ENCODE measurements at places on chromosomes 7 and 10. TPM values are rescaled to one million over a fixed set of nuclear protein-coding genes. Genes with fewer than 3 reads are reported as not detected.

GRCh38 chr7:18468795-18469194 is 26.8 kb upstream of the HDAC9 start:
- DNase-seq, result no peak

DNA sequence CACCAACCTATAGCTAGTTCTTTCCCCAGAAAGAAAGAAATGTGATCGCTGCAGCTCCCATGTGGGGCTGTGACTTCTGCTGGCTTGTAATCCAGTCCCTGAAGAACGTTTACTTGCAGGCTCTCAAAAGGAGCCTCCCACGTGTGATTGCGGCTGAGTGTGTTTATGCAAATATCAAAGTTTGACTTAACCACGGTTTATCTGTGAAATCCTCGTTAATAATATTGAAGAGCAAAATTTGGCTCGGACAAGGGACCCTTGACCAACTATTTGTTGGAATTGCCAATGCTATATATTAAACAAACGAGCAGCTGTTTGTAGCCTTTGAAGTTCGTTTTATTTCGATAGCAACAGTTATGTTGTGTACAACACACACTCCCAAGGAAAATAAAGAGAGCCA is 470.1 kb upstream of the NRP1 start:
- DNase-seq, result no peak

Gene EPO
- not detected for total RNA-seq

Gene TWIST1
- total RNA-seq, result not detected

DNA sequence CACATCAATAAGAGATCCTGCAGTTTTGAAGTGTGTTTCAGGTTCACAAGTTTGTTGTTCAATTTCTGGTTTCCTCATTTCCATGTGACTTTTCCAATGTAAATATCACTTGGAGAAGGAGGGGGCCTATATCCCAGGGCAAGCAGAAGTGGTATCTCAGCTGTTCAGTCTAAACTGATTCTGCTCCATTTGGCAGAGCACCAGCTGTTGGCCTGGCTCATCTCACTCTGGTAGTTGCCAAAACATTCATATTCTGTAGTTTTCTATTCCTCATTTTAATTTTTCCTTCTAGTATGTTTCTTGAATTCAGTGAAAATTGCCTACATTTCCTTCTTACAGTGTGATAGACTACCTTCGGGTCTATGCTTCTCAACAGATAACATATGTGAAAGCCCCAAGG is 101.8 kb upstream of the TAC1 start:
- no peak for DNase-seq

DNA sequence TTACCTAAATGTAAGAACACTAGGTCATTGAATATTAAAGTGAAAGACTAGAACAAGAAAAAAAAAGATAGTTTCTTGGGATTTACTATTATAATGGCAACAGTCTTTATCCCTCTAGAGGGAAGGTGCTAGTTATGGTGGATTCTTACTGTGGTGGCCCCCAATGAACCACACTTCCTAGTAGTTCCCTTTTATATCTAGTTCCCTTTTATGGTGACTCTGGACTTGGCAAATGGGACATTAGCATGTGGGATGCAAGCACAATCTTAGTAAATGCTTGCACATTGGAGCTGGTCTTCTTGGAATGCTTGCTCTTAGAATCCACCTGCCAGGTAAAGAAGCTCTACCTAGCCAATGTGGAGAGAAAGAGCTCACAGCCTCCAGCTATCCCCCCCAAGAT is 430.2 kb downstream of the LRMDA start:
- DNase-seq, result no peak

- peak; percentile 86 for DNase-seq
Observed at GRCh38 chr7:142910031-142910433, 23.5 kb downstream of the TRPV5 start.

DNA sequence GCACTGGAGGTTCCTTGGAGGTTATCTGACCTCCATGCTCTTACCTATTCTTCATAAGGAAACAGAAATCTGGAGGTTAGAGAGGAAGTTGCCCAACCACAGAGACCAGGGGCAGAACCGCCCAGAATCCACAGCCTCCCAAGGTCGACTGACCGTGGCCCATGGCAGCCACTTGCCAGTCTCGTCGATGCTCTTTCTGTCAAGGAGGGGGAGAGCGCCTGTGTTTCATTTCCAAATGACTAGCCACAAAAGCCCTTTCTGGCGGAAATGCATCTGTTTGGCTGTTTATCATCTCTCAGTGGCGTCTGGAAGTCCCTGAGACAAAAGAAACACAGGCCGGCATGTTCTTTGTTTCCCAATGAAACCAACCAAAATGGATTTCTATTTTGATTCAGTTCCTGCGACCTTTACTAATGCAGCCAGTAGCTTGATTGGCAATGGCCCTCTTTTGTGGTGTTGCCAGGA is 2.9 kb downstream of the RAMP3 start:
- no peak for DNase-seq

DNA sequence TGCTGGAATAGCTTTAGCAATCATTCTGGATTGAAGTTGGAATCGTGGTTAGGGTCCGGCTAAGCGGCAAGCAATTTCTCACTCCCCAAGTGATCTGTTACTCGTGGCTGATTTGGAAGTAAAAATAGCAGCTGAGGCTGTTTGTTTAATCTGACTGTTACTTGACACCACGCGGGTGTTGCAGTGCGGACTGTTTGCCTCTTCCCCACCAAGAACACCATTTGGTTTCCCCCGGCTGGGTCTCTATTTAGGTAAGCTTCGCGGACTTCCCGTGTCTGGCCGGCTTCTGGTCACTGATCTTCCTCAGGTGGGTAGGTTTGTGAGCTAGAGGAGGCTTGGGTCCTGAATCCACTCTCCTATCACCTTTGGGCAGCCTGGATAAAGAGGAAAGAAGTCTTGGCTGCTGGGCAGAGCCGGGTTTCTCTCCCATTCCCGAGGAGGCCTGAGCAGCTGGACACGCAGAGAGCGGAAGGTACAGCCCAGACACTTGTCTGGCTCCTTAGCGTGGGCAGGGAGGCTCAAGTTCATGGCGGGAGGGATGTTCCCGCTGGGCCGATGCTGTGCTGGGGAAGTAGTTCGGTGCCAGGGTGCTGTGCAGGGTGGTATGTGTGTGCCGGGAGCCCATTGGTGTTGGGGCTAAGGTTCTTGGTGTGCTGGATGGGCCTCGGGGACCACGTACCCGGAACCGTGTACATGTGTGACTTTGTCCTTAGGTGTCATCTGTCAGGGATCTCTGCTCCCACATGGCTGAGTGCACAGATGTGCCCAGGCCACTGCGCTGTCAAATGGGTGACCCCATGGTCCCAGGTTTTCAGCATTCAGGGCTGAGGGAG is at the start of gene C10orf71:
Gene C10orf71 (plus strand): TSS at position 188 of the 833 bp plus-strand sequence. CDS start 23,376 bp downstream, outside the sequence.
- no peak for DNase-seq

- no peak for DNase-seq
Observed at GRCh38 chr7:149882248-149883047, 8.7 kb downstream of the ATP6V0E2 start.

GRCh38 chr10:11256896-11257295 is 239.2 kb downstream of the CELF2 start:
- no peak for DNase-seq

DNA sequence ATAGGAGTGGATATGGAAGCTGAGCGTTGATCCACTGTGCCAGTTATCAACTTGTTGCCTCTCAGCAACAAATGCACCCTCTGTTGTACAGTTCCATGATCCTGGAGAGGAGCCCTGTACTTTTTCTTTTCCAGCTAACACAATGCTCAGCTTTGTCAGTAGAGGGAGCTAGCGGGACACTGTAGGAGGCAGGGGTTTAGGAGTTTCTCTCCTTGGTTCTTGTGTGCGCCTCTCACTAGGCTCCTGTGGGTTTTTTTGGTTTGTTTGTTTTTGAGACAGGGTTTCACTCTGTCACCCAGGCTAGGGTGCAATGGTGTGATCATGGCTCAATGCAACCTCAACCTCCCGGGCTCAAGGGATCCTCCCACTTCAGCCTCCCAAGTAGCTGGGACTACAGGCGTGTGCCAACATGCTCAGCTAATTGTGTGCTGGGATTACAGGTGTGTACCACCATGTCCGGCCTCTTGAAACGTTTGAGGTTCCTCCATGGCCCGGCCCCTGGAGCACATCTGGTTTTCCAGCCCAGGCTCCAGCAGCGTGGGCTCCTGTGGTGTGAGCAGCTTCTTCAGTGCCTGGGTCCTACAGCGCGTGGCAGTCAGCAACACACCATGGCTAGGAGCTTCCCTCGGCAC is 12.0 kb upstream of the MARVELD1 start:
- peak; percentile 86 for DNase-seq

GRCh38 chr7:32089256-32089655 is 19.0 kb upstream of the PDE1C start:
- DNase-seq, result no peak

- no peak for DNase-seq
Observed at GRCh38 chr10:89632824-89633223, 12.2 kb downstream of the PANK1 start.

Gene AKR1B1
- not detected for total RNA-seq

Gene TMEM26
- not detected for total RNA-seq

GRCh38 chr7:114943953-114944744 is 22.3 kb downstream of the MDFIC start:
- DNase-seq, result no peak

GRCh38 chr7:28988810-28989209 is 30.7 kb upstream of the TRIL start:
- DNase-seq, result no peak

GRCh38 chr10:103560886-103561285 is 67.4 kb downstream of the NEURL1 start:
- DNase-seq, result no peak

- peak; percentile 58 for DNase-seq
Observed at GRCh38 chr10:98028168-98028770, 2.2 kb downstream of the CRTAC1 start.

Gene FFAR4
- 88.1 TPM for total RNA-seq

DNA sequence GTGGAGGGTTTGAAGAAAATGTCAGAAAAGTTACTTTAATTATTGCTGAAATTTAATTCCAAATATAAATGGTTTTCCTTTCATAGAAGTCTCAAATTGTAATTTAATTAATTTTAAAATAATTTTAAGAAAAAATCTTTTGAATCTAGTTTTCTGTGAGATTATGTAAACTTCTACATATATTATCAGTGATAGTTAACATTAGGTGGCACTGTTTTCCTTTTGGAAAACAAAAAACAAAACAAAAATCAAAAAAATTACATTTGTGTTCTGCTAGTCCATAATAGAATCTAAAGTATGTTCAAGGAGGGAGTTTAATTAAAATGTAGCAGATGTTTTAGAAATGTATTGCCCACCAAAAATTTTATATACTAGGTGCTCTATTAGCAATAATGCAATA is 1456.7 kb downstream of the REEP3 start:
- DNase-seq, result peak; percentile 16

Gene CLCN1
- 2.8 TPM for total RNA-seq

Gene ZMIZ2
- 41.0 TPM for total RNA-seq

DNA sequence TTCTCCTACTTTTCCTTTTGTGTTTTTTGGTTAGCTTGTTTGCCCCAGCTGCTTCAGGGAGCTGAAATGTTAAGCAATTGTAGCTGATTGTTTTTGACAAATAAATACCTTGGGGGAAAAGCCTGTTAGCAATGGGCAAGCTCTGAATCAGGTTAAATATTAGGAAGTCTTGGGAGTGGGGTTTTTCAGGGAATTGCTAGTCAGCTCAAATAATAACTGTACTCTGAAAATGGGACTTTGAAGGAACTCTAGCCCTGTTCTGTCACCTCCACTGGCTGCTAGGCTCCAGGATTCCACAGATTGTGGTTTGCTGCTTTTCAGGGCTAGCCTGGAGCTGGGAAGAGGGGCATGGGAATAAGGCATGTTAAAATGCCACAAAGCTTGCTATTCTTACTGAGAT is 39.5 kb downstream of the ADK start:
- peak; percentile 19 for DNase-seq
